Omental fat pad (tissue), 4 donors: ENCODE measurements at places on chromosomes 7 and 10.

GRCh38 chr7:159022238-159022993 is 122.3 kb downstream of the VIPR2 start:
- no peak for DNase-seq

GRCh38 chr10:62108759-62109586 is 159.7 kb downstream of the RTKN2 start:
- no peak for DNase-seq

DNA sequence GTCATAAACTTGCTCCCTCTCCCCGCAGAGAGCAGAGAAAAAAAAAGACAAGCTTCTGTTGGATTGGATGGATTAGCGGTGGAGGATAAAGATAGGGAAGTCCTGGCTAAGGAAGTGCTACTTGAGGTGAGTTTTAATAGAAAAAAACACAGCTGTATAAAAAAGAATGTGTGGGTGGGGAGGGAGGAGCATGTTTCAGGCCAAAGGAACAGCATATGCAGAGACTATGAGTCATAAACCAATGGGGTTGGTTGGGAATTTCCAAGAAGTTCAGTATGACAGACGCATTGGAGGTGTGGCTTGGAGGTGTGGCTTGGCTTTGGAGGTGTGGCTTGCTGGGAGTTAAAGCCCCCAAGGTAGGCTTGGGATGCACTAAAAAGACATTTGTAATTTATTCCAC is 103.0 kb upstream of the LSM8 start:
- peak; percentile 29 for DNase-seq

DNA sequence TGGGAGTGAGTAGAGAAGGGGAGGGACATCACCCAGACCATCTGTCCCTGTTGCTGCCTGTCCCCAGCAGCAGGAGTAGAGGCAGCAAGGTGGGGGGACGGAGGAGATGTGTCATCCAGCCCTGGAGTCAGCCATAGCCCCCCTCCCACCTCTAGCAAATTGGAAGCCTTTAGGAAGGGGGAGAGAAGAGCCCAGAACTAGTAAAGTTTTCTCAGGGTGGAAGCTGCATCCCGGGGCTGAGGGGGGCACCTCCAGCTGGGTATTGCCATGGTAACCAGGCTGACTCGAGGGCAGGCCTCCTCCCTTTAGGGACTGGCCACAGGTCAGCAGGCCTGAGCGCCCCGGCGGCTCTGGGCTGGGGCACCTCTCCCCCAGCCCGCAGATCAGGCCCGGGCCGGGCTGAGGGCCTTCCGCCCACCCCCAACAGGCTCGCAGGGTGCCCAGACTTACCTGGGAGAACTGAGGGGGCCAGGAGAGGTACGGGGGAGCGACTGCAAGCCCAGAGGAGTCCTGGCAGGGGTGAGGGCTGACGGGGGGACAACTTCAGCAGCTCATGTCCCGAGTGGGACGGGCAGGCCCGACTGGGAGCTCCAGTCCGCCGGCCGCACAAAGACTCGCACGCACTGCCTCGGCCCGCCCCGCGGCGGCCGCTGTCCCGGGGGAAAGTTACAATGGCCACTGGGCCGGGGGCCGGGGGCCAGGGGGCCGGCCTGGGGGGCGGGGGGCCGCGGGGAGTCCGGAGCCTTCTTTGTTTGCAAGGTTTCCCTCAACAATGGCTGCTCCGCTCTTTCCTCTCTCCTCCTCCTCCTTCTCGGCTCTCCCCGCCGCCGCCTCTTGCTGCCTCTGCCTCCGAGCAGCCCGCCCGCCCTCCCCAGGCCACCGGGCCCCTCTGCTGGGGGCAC is 6.0 kb downstream of the LDB1 start:
- DNase-seq, result no peak

GRCh38 chr7:152177681-152178404 is 152.4 kb downstream of the GALNT11 start:
- no peak for DNase-seq

- no peak for DNase-seq
These were observed 5.7 kb downstream of the SLC29A3 start for GRCh38 chr10:71324743-71325142.

GRCh38 chr10:92064506-92064905 is 140.9 kb downstream of the BTAF1 start:
- no peak for DNase-seq

DNA sequence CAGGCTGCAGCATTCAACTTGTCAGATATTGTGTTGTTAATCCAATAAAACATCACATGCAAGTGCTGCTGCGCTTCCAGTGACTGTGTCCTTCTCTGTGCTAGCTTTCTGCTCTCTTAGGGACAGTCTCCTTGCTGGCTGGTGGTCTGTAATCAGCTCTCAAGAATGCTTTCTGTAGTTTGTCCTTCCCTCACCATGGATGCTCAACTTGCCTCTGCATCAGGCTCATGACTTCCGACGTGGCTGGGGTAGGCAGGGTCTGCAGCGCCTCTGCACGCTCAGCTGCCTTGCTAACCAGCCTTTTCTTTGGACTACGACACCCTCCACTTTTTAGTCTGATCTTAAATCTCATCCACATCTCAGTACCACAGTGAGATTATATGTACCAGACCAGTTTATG is 58.3 kb downstream of the MMRN2 start:
- DNase-seq, result no peak

DNA sequence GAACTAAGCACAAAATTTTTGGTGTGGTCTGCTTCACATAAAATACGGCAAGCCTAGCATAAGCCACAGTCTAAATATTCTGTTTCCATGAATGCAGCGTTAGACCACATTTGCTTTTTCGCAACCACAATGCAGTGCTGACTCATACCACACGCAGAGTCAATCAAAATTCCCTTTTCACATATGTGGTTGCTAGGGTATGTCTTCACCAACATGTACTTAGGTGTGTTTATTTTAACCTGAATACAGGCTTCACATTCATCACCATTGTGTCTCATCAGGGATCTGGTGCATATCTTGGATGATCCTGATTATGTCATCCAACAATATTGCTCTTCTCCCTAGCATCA is 90.8 kb downstream of the CHN2 start:
- no peak for DNase-seq

GRCh38 chr7:2258661-2259365 is 16.8 kb downstream of the NUDT1 start:
- DNase-seq, result no peak

DNA sequence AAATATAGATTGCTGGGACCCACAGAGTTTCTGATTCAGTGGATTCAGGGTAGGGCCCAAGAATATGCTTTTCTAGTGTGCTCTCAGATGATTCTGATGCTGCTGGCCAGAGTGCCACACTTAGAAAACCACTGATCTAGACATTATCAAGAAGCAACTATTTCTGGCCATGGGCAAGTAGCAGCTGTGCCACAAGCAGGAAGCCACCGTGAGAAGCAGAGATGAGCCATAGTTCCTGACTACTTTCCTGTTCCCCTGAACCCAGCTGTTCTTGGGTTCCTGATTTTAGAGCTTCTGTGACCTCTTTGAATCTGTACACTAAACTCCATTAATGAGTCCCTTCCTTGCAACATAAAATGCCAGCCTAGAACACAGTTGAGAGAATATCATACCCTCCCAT is 38.1 kb upstream of the PIK3AP1 start:
- DNase-seq, result no peak

GRCh38 chr7:82530361-82530760 is 86.8 kb upstream of the CACNA2D1 start:
- DNase-seq, result no peak

- no peak for DNase-seq
These were observed 34.5 kb upstream of the AQP1 start for GRCh38 chr7:30877015-30877769.
